ENCODE measurements at places on chromosomes 1 and 21.
A peak's percentile ranks its signal among the peaks of the same experiment; 100 is the strongest.

- no peak for DNase-seq
Observed at GRCh38 chr1:22365331-22366295, 86.0 kb upstream of the ZBTB40 start.

DNA sequence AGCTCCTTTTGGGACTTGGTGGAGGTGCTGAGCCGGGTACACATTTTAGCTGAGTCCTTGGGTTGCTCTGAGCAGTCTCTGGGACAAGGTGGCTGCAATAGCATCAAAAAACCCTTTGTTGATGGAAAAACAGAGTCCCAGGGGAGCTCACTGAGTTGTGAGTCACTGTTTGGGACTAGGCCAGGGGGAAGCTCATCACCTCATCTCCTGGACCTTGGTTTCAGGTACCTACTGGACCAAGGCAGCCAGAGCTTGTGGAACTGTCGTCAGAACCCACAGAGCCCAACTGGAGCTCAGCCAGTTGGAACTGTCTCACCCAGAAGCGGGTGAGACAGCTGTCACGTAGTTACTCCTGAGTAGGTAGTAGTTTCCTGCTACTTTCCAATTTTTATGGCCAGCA, 146.7 kb downstream of the HLX start:
- no peak for DNase-seq

DNA sequence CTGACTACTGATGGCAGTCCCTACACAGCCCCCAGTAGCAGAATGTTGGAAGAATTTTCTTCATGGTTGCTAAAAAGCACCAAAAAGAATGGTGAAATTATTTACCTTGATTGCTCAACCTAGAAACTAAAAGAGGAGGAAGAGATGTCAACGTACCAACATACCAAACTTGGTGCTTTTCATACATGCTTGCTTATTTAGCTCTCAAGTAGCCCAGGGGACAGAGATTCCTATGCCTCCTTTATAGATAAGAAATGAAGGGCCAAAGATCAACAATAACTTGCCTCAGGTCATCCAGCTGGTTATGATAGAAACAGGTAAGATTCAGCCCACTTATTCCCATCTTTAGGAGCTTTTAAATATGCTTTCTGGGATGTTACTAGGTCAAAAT, 170.6 kb downstream of the PIGK start:
- DNase-seq, result no peak

- DNase-seq, result peak; percentile 36
Observed at GRCh38 chr21:41641821-41642701, 124.8 kb downstream of the RIPK4 start.

GRCh38 chr1:40840526-40841323, 21.4 kb downstream of the CITED4 start:
- DNase-seq, result no peak

DNA sequence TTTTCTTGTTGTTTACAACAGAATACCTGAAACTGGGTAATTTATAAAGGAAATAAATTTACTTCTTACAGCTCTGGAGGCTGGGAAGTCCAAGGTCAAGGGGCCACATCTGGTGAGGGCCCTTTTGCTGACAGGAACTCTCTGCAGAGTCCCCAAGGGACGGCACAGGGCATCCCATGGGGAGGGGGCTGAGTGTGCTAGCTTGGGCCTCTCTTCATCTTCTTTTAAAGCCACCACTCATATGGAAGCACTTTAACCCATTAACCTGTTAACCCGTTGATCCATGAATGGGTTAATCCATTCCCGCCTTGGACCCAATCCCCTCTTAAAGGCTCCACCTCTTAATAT, 76.3 kb downstream of the OBSCN start:
- no peak for DNase-seq

DNA sequence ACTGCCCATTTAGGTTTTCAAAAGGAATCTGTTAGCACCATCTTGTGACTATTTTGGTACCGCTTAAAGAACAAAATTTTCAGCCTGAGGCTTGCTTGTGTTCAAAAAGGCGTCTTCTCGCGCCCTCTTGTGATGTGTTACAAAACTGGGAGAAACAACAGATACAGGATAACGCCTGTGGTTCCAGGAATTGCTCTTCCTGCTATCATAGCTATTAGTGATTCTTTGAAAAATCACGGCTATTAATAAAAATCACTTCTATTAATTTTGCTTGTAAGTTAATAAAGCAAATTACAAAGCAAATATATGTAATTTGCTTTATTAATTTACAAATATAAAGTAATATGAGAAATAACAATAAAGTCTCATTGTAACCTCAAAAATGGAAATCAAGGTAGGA, 82.2 kb upstream of the ABCD3 start:
- DNase-seq, result no peak
